ENCODE measurements at places on chromosomes 13 and 19. TPM values are rescaled to one million over a fixed set of nuclear protein-coding genes. Genes with fewer than 3 reads are reported as not detected.

Gene TRPM4
- total RNA-seq: 18.0 TPM

Gene CRLF1
- 2.5 TPM for total RNA-seq

Gene PRR20E
- not detected for total RNA-seq

Gene RNF113B
- total RNA-seq: not detected

Gene CFAP97D2
- total RNA-seq: not detected

Gene UCHL3
- total RNA-seq: 37.2 TPM

Data from urinary bladder (tissue), 4 donors.